ENCODE measurements at places on chromosomes 4 and X. TPM values are rescaled to one million over a fixed set of nuclear protein-coding genes. Genes with fewer than 3 reads are reported as not detected.

The NOX1 gene
- not detected for total RNA-seq

The PPA2 gene
- 59.2 TPM for total RNA-seq

The TRIM61 gene
- total RNA-seq = 3.6 TPM

The SYP gene
- 1.3 TPM for total RNA-seq

The OPRPN gene
- not detected for total RNA-seq

The OPHN1 gene
- 0.27 TPM for total RNA-seq
